ENCODE measurements at places on chromosomes 13 and 19.

DNA sequence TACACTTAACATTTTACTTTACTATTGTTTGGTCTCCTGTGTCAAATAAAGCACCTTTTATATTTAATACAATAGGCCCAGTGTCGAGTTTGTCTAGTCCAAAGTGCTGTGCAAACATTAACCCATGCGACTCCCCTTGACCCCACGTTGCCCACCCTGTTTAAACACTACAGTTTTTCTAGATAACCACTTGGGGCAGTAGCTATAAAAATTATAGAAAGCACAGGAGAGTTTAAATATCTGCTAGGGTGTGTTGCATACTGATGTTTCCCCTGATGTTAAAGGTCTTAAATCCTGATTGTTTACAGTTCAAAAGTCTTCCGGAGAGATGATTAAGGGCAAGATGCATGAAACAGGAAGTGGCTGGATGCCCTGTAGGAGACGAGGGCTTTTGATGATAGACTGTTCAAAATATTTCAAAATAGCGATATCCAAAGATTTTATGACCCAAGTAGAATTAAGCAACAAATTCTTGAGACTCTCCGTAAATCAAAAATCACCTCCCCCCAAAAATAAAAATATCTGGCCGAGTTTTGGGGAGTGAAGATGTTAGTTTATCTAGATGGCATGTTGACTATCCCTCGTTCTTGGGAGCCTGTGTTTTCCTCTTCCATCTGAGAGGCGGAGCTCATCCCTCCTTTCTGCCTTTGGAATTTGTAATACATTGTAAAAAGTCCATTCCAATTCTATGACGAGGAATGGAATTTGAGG lies 167.1 kb downstream of the FGF9 start:
- no peak for DNase-seq

DNA sequence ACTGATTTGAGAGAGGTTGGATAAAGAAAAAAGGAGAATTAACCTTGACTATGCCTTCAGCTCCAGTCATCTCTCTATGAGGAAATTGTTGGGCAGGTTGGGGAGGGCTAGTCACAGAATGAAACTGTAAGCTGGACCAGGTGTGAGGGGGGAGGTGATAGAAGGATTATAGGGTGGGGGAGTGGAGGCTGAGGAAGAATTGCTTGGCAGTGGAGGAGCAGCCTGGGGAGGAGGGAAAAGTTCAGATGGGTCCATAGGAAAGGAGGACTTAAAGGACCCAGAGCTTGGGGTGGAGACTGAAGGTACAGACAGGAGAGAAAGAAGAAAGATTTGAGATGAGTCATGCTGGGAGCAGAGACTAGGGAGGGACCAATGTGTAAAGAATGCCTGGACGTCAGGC lies 8.2 kb upstream of the ZNF431 start:
- no peak for DNase-seq

DNA sequence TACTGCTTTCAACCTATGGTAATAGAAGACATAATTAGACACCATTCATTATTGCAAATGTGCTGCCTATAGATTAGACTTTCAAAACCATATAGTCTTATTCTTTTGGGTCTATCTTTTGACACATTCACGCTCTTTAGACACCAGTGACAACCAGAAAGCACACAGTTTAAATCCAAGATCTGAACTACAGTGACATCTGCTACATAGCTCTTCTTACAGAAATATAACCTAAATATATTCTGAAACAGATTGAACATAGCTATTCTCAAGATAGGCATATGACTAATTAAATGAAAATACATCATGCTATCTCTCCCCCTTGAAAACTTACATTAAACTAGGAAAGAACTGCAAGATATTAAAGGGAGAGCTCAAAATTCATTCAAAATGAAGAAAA lies 514.2 kb upstream of the SLITRK6 start:
- DNase-seq = no peak

DNA sequence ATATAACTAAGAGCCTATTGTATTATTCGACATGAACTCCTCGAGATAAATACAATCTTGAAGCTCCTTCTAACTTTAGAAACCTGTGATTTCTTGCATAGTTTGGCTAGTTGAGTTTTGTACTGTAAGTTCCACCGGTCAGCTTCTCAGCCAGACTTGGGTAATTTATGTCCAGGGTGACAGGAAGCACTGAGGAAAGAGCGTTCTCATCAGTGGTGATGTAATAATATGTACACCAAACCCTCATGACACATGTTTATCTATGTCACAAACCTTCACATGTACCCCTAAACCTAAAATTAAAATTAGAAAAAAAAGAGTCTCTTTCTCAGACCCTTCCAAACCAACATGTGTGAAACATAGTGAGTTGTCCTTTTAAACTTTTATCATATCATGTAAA lies 205.7 kb downstream of the KCNRG start:
- no peak for DNase-seq

GRCh38 chr13:45875951-45876350 lies 24.4 kb upstream of the SIAH3 start:
- no peak for DNase-seq

DNA sequence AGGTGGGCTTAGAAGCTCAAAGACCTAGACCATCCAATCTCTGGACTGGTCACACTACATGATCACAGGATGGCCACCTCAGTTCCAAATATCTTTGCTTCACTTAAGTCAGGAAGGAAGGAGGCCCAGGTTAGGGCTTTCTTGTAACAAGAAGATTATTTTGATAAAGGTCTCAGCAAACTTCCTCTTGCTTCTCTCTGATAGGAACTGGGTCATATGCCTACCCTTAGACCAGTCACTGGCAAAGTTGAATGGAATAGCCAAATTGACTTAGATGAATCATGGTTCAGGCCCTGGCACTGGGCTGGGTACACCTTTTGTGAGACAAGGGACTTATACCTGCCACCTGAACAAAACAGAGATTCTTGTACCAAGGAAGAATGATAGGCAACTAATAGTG lies 11.0 kb downstream of the FRY start:
- DNase-seq = no peak

GRCh38 chr19:4619668-4620294 lies 19.5 kb upstream of the TNFAIP8L1 start:
- no peak for DNase-seq

- no peak for DNase-seq
These were observed 50.8 kb downstream of the USP12 start for GRCh38 chr13:27120811-27121210.

GRCh38 chr13:105778196-105778595 lies 757.3 kb downstream of the EFNB2 start:
- no peak for DNase-seq

GRCh38 chr13:95193509-95194230 lies 107.6 kb downstream of the ABCC4 start:
- no peak for DNase-seq

GRCh38 chr19:2324220-2324948 lies 4.0 kb downstream of the LSM7 start:
- DNase-seq = no peak

DNA sequence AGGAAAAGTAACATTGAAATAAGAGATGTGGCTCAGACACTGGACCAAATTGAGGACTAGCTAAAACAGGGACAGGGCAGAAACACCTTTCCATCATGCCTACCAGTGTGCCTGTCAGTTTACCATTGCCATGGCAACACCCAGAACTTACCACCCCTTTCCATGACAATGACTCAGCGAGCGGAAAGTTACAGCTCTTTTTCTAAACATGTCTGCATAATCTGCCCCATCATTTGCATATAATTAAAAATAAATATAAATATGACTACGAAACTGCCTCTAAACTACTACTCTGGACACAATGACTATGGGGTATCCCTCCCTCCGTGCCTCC lies 96.0 kb downstream of the UBL3 start:
- no peak for DNase-seq

DNA sequence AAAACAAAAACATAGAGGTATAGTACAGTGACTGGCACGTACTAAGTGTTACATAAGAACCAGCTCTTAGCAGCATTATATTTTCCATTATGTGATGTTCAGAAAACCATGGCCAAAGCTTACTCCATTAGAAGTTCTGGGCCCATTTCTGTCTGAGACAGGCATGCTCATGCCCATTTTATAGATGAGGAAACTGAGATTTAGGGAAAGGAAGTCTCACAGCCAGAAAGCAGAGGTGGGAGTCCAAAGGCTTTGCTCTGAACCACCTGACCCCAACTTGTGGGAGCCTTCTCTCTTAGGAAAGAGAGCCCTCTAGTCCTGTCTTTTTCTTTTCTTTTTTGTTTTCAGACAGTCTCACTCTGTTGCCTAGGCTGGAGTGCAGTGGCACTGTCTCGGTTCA lies 2.3 kb downstream of the AP2S1 start:
- no peak for DNase-seq
